ENCODE measurements at places on chromosomes 6 and 20. TPM values are rescaled to one million over a fixed set of nuclear protein-coding genes. Genes with fewer than 3 reads are reported as not detected.

SCRT2 gene
- total RNA-seq = not detected

MYCT1 gene
- total RNA-seq = not detected

C2 gene
- 0.28 TPM for total RNA-seq

NKAIN2 gene
- total RNA-seq = 0.13 TPM

TFAP2D gene
- total RNA-seq = not detected

BIRC7 gene
- total RNA-seq = 2.7 TPM

RGS19 gene
- 89.2 TPM for total RNA-seq

C6orf52 gene
- not detected for total RNA-seq

CPNE5 gene
- total RNA-seq = not detected

MYT1 gene
- 2.8 TPM for total RNA-seq

SRSF12 gene
- not detected for total RNA-seq

DNA sequence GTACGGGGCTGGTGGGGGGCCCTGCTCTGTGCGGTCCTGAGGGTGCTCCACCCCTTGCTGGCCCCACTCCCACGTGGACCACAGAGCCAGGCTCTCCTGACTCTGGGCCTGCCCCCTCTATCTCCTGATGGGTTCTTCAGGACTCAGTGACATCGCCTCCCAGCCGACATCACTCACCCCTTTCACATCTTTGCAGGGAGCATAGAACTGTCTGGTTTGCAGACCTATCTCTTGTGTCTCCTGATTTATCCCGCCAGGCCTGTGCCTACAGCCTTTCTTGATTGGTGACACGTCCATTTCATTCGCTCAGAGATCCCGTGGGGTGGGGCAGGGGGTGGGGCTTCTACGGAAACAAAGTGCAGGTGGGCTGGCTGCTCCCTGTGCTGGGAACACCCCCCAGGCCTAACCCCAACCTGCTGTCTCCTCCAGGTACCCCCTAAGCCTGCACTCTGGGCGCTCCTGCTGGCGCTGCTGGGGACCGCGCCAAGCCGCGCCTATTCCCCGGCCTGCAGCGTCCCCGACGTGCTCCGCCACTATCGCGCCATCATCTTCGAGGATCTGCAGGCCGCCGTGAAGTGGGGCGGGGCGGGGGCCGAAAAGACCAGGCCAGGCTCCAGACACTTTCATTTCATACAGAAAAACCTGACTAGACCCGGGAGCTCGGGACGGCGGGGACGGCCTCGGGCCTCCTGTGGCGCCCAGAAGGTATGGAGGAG, 1.7 kb downstream of the C20orf204 start:
- peak; percentile 52 for DNase-seq

DNA sequence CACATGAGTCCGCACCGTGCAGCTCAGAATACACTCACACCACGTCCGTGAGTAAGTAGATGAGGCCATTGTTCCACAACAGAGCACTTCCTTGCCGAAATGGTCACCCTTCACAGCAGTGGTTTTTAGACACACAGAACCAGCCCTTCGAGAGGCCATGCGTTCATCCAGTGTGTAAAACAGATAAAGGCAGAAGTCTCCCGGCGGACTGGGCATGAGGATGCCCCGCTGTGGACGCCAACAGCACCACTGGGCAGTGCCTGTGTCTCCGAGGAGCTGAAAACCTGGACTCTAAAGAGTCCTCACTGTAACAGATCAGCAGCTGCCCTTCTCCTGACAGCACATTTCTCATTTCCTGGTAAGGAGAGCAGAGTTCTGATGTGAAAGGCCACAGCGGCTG, 75.2 kb downstream of the WDR27 start:
- no peak for DNase-seq

DNA sequence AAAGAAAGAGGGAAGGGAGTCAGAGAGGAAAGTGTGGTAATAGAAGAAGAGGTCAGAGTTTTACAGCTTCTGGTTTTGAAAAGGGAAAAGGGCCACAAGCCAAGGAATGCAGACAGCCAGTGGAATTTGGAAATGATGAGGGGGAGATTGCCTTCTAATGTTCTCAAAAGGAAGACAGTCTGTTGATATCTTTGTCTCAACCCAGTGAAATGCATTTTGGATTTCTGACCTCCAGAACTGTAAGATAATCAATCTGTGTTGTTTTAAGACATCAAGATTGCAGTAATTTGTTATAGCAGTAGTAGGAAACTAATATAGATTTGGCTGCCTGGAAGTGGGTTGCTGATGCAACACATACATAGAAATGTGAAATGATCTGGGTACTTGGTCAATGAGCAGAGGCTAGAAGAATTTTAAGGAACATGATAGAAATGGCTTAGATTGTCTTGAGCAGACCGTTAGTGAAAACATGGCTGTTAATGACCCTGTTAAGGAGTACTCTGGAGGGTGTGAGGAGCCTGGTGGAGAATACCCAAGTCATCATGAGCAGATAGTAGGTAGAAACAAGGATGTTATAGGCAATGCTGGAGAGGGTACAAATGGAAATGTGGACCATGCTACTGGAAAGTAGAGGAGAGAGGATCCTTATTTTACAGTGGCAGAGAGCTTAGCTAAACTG, 255.8 kb upstream of the RAB32 start:
- DNase-seq = no peak

- DNase-seq = no peak
These were observed 3.8 kb downstream of the RIN2 start for GRCh38 chr20:19761841-19762240.

DNA sequence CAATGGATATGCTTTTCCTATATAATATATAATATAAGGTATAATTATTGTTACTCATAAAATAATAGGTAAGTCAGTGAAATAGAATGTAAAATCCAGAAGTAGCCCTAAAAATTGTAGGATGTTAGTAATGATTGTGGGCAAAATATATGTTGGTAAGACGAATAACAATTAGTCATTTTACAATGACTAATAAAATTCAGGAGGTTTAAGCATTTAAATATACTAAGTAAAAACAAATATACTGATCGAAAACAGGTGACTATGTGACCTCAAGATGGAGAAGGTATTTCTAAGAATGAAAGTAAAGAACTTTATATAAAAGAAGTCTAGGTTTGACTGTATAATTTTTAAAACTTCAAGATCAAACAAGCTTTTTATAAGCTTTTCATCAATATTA, 28.9 kb downstream of the FUCA2 start:
- no peak for DNase-seq

DNA sequence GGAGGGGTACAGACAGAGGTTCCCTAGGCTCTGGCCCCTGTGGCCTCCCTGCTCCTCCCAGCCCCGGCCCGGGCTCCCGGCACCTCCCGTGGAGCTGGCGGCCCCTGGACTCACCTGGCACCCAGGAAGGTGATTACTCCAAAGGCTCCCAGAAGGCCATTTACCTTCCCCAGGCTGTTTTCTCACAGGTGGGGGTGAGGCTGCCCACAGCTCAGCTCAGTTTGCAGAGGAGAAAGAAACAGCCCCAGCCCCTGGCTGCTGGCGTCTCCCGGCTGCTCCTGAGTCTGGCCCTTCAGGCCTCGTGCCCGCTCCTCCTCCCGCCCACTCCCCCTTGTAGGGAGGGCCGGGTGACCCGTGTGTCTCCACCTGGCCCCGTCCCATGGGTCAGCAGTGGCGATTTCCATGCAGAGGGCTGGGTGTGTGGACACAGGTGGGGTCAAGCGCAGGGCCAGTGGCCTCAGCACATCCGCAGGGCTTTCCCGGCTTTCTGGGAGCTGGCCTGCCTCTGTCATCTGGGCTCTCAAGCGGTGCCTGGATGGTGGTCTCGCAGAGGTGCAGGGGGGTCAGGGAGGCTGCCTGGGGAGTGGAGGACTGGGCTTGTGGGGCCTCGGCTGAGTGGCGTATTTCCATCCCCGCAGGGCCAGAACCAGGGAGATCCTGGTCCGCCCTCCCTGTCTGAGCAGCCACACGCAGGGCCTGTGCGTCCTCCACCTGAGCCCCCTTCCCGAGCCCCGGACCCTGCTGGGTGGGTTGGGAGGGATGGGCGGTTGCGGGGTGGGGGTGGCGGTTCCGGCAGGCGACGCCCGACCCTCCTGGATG, 20.2 kb upstream of the GATA5 start:
- DNase-seq = peak; percentile 2

- DNase-seq = no peak
These were observed 55.2 kb downstream of the PSMB1 start for GRCh38 chr6:170497841-170498301.

- DNase-seq = no peak
These were observed 60.6 kb upstream of the IL20RA start for GRCh38 chr6:137105375-137105774.

- DNase-seq = no peak
These were observed 32.9 kb downstream of the NUDT3 start for GRCh38 chr6:34359418-34360158.

DNA sequence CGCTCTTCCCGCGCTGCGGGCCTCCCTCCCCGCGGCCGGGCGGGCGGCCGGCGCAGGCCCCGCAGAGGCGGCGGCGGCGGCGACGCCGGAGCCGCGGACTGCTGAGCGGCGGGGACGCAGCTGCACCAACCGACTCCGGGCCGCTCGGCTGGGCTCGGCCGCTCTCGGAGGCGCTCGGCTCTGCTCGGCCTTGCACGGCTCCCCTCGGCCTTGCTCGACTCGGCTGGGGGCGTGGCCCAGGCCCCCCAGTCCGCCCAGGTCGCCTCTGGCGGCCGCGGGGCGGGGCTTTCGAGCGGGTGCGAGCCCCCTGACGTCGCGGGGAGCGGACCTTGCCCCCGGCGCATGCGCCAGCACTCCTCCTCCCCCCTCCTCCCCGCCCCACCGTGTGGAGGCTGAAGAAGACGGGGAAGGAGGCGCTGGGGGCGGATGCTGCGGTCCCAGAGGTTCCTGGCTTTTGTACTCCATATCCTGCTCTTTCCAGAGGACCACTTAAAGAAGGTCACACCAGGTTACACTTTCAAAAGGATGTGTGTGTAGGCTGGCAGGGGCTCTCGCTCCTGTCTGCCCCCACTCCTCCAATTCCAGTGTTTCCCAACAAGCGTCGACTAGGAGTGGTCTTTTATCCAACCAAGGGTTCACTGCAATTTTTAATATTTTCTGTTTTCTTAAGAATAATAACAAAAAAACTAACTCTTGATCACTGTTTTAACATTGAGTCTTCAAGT, at the start of gene ZHX3:
Gene ZHX3 (minus strand): TSS at position 186 of the 725 bp plus-strand sequence. CDS start 112,815 bp downstream, outside the sequence.
- DNase-seq = peak; percentile 99

DNA sequence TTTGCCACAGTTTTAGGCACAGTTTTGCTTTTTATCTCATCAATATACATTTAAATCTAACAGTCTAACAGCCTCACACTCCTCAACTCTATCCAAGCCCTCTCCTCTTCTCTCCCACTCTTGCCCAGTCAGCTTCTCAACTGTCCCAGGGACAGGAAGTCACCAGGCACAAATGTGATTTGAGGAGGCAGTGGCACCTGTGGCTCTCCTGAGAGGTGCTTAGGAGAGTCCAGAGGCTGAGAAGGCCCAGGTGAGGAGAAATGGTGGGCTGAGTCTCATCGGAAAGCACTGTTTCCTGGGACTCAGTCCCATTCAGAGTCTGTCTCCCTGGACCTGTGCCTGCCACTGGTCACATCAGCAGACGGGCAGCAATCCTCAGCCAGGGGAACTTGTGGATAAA, 4.7 kb downstream of the GDF5 start:
- DNase-seq = no peak

- no peak for DNase-seq
These were observed 3.3 kb downstream of the TAF8 start for GRCh38 chr6:42053601-42054000.

- DNase-seq = peak; percentile 78
These were observed 12.2 kb downstream of the CEP250 start for GRCh38 chr20:35467339-35468224.

- no peak for DNase-seq
These were observed 212.5 kb downstream of the FOXA2 start for GRCh38 chr20:22371843-22372242.

- no peak for DNase-seq
These were observed 37.2 kb downstream of the SYNJ2 start for GRCh38 chr6:158018851-158019361.

DNA sequence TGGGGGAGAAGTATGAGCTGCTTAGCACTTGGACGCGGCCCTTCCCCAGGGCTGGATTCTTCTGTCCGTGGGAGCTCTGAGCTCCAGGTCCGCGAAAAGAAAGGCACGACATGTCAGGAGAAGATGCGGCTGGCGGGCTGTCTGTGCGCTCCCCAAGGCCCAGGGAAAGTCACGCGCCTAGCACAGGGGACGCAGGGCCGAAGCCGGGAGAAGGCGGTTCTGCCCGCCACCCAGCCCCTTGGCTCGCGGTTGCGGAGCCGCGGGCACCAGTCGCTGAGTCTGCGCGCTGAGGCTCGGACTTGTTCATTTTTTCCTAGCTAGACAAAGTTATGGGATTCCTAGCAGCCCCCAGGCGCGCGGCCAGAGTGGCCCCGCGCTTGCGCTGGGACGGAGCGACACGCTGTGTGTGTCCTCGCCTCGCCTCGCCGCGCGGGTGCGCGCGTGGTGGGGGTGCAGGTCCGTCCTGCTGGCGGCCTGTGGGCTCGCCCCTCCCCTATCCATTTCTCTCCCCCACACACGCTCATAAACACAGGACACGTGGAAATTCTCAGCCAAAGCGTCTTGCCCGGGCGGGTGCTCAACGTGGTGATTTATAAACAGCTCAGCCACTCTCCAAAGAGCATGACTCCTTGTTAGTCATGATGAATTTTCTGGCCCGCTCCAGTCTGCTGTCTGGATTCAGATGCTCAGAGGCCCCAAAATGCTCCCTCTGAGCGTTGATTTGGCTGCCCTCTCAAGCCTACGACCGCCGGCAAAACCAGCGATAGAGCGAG, 1.9 kb upstream of the POU3F2 start:
- no peak for DNase-seq

DNA sequence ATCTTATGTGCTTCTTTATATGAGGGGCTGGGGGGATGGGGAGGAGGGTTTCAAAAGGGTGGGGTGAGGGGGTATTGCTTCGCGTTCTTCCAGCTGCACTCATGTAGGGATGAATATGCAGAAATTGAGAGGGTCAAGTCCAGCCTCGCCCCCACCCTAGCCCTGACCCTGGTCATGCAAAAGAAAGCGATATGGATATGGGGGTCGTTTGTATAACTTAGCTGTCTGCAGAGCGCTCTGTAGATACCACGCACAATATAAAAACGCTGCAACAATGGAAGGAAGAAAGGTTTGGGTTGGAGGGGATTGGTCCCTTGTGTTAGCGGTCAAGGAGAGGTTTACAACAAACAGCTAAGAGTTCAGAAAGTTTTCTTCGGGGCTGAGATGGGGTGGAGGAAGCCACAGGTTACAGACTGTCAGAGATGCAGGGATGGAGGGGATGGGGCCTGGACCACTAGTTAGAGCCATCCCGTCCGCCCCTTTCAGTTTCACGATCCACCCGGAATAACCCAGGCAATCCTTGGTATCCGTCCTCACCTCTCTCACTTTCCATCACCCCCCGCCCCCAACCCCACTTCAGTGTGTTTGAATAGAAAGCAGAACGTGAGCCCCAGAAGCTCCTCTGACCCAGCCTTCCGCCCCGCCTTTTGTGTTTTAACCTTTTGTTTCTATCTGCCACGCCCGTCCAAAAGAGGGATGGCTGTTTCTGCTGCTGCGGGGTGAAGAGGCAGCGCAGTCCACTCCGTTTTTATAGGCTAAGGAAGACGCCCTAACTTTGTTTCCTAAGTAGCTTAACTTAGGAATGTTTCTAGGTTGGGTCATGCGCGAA, 73.5 kb downstream of the SOX4 start:
- no peak for DNase-seq

- no peak for DNase-seq
These were observed 207.9 kb upstream of the LAMP5 start for GRCh38 chr20:9306521-9306920.
